Stomach (tissue), 19 donors: ENCODE measurements at places on chromosomes 3 and 15. TPM values are rescaled to one million over a fixed set of nuclear protein-coding genes. Genes with fewer than 3 reads are reported as not detected.

GRCh38 chr15:78767331-78767951 lies 43.8 kb downstream of the ADAMTS7 start:
- DNase-seq: no peak

- DNase-seq: no peak
These were observed 12.4 kb downstream of the ACAA1 start for GRCh38 chr3:38124324-38125122.

GRCh38 chr15:77406846-77407245 lies 13.1 kb downstream of the PEAK1 start:
- no peak for DNase-seq

DNA sequence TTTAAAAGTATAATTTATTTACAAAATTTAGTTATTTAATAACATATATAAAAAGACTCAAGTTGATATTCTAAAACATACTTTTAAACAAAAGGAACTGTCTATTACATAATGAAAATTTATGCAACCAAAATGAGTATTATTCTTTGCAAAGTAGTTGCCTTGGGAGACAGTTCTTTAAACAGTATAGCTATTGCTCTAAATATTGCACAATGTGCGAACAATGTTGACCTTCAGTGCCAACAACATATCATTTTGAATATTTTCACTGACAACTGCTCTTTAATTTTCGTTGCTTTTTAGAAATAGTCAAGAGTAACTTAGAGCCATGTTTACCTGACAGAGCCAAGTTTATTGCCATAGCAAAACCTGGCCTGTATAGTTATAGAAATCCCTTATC lies 124.9 kb downstream of the ZBTB20 start:
- no peak for DNase-seq

DNA sequence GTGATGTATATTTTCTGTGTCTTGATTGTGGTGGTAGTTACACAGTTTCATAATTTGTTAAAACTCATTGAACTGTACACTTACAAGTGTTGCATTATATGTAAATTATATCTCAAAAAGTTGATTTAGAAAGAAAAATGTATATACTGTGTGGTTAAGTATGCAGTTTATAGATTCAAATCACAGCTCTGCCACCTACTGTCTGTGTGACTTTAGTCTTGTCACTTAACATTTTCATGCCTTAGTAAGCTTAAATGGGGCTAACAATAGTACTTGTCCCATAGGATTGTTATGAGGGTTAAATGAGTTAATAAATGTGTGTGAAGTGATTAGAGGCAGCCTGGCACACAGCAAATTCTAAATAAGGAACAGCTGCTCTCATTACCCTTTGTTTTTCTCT lies 120.9 kb upstream of the P2RY1 start:
- DNase-seq: no peak

DNA sequence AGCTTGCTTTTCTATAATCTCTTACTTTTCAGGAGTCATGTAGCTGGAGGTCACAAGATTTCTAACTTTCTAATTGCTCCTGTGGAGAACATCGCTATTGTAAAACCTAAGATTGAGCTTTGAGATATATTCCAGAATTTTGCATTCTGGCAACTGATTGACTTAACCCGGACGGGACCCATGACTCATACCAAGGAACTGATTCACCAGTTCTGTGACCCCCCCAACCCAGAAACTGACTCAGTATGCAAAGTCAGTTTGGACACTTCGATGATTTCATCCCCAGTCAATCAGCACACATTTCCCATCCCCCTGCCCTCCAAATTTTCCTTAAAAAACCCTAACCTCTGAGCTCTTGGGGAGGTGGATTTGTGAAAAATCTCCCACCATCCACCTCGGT lies 396.5 kb upstream of the GBE1 start:
- no peak for DNase-seq

The GP5 gene
- total RNA-seq: not detected

The MRPS11 gene
- total RNA-seq: 15.2 TPM
